Aorta (tissue), 5 donors: ENCODE measurements at places on chromosomes 6 and 20. TPM values are rescaled to one million over a fixed set of nuclear protein-coding genes. Genes with fewer than 3 reads are reported as not detected.

- DNase-seq = peak; percentile 40
Observed at GRCh38 chr20:63086421-63087235, 79.9 kb upstream of the BHLHE23 start.

Gene LY6G5B
- 20.8 TPM for total RNA-seq

Gene RNF39
- not detected for total RNA-seq

DNA sequence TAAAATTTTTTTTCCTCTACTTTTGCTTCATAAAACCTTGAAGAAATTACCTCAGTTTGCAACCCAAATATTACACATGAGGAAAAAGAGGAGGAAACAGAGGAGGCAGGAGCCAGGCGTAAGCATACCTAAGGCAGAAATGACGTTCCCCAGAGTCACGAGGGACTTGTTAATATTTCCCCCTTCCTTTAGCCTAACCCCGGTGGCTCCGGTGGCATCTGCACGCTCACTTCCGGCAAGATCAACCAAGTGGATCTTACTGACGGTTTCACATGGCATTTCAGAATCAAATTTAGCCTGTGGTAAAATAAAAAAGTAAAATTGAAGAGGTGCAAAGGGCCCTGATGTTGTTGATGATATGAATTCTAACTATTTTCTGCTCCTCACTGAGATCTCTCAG is 67.4 kb downstream of the KIF16B start:
- DNase-seq = no peak

DNA sequence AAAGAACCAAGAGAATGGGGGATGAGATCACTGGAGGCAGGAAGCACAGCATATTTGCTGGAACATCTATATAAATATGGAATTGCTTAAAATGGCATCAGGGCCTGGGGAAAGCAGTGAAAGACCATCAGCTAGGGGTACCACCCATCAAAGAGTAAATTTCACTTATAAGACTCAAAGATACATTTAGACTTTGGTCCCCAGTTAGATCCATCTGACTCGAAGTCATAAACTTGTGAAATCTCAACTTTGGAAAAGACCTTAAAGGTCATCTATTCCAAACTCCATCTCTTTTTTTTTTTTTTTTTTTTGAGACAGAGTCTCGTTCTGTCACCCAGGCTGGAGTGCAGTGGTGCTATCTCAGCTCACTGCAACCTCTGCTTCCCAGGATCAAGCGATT is 109.8 kb downstream of the UNC5CL start:
- DNase-seq = no peak

DNA sequence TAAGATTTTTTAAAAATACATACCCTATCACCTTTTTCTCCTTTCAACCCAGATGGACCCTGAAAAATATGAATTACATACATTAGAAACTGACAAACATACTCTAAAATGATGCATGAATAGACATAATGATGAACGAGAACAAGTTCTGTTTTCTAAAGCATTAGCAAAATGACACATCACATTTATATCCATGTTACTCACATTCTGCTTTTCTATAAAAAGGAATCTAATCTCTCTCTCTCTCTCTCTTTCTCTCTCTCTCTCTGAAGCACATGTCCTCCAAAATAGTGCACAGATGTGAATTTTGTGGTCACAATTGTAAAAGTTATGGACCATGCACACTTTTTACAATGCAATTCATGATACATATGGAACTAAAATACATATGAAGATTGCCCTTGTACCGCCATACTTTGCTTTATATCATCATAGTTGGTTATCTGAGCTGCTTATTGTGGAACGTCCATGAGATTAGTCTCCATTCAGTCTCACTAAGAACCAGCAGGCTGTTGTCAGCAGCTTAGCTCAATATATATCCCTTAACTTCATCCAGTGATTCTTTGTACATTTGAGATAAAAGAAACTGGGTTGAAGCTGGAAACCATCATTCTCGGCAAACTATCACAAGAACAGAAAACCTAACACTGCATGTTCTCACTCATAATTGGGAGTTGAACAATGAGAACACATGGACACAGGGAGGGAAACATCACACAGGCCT is 114.2 kb downstream of the COL12A1 start:
- DNase-seq = no peak

- no peak for DNase-seq
Observed at GRCh38 chr6:20126102-20126752, 86.0 kb downstream of the MBOAT1 start.

GRCh38 chr6:4820704-4821276 is 44.6 kb downstream of the CDYL start:
- no peak for DNase-seq

Gene EZR
- total RNA-seq = 44.8 TPM

GRCh38 chr20:36562724-36563123 is 10.7 kb upstream of the TGIF2 start:
- DNase-seq = no peak

Gene RAB32
- total RNA-seq = 31.9 TPM
